B cell (primary cell): ENCODE measurements at places on chromosomes 3 and 15.
A peak's percentile ranks its signal among the peaks of the same experiment; 100 is the strongest.

- no peak for DNase-seq
Observed at GRCh38 chr3:197331131-197331530, 32.7 kb upstream of the DLG1 start.

DNA sequence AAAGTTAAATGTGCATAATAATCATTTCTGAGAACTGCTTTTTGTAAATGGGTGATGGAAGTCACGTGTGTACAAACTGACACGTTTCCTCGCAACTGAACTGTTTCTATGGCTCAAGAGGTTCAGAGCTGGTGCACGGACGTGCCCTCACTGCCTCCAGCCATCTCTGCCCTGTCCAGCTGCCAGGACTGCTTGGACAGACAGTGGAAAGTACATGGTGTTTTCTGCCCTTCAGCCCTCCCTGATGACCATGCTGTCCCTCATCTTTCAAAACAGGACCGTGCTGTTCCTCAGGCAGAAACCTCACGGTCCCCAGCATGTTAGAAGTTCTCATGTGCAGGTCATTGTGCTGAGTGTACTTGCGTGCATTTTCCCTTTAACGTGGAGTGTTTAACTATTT lies 38.7 kb downstream of the GJD2 start:
- DNase-seq, result no peak

DNA sequence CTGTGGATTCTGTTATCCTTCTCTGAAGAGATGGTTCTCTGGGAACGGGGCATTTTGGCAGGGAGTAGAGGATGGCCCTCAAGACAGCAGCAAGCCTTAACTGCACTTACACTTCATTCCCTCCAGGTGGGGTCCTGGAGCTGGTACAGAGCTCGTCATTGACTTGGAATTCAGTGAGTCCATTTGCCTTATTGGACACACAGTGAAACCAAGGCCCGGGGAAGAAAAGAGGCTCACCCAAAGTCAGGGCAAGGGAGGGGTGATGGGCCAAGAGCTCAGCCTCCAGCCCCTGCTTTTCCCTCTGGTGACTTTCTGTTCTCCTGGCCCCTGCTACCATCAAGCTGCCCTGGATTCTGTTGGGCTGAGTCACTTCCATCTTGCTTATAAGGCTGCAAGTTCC lies 125.6 kb downstream of the ETFA start:
- no peak for DNase-seq

GRCh38 chr3:2156244-2156847 lies 57.7 kb downstream of the CNTN4 start:
- DNase-seq, result peak; percentile 5

DNA sequence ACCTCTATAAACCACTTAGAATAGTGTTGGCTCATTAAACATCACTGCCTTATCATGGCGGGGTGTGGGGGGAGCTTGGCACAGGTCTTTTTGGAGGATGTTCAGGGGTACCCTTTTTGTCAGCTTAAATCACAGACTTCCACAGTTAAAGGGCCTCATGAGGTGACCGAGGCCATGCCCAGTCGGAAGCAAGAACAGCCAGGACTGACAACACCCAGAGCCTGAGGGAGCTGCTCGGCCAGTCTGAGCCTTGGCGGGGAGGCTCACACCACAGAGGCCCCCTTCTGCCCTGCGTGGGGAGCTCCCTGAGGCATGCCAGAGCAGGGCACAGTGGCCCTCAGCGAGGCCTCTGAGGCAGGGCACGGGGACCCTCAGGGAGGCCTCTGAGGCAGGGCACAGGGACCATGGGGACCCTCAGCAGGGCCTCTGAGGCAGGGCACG lies 49.5 kb downstream of the UMPS start:
- DNase-seq, result no peak

GRCh38 chr3:192262001-192262400 lies 465.3 kb downstream of the FGF12 start:
- no peak for DNase-seq

GRCh38 chr3:190099099-190099498 lies 21.6 kb downstream of the P3H2 start:
- no peak for DNase-seq

GRCh38 chr3:153260681-153261080 lies 98.7 kb downstream of the RAP2B start:
- no peak for DNase-seq

- peak; percentile 68 for DNase-seq
Observed at GRCh38 chr15:50353251-50353974, 1.6 kb downstream of the GABPB1 start.

DNA sequence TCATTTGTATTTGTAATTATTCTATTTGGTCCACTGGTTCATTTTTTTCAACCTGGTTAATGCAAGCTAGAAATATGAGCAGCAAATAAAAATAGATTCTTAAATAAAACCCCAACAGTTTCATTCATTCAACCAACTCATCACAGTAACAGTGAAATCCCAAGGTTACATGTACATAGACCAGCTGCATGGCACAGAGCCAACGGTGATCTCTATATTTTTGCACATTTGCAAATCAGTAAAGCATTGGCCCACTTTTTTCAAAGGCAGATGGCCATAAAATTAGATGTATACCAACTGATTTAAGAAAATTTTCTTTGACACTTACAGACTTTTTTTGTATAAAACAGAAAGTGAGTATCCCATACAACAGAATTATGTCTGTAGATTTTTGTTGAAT lies 49.3 kb downstream of the STRIT1 start:
- DNase-seq, result no peak

DNA sequence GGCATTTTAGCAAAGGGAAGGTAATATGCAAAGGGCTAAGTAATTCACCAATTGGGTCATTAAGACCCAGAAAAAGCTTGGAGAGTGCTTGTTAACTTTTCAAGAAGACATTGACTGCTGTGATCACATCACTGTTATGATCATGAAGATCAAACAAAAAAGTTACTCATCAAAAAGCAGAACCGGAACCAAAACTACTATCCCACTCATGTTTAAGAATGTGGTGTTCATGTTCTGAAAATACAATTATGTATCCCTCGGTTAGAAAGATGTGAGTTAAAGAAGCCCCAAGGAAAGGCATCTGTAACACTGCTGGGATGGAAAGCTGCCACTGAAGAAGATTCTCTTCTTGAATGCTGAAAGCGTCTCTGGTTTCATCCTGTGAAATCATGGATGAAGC lies 32.6 kb downstream of the BBX start:
- no peak for DNase-seq

GRCh38 chr15:29925227-29926082 lies 103.2 kb upstream of the TJP1 start:
- no peak for DNase-seq

DNA sequence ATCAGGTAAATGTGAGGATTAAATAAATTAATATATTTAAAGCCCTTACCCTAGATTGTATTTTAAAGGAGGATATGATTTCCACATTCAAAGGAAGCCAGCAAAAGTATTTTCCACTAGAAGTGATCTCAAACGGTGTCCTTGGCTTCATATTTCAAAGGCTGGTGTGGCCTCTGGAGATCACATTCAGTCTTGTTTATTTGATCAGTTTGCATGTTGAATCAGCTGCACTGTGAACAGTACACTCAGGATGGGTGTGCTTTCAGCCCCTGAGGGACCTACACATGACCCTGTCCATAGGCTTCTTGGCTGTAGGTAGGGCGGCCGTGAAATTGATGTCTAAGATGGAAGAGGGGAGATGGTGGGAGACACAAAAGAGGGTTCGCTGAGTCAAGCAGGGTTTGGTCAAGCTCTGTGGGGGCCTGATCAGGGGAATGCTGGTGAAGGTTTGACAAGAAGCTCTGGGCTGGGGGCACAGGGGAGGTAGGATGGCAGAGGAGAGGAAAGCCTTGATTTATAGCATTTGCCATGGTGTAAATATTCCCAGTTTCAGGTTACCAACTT lies 21.9 kb downstream of the CYP8B1 start:
- DNase-seq, result no peak

DNA sequence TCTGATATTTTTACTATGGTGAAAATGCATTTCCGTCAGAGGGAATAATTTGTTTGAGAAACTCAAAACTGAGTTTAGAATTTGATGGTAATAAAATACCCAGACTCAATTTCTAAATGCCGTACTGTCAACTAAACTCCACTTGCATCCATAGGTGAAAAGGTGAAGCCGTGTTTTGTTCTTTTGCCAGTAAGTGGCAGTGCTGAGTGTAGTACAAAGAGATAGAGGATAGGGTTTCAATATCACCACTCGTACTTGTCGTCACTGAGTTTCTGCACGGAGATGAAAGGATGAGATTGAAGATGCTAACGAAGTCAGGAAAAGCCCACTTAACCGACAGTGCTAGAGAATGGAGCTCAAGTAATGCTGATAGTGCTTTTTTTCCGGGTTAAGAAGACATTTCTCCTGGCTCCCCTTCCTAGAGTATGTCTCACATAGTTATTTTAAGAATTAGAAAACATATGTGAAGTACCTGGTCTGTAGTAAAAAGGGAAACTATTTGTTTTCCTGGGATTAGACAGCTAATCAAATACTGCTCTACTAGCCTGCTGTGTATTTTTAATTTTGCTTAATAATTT lies 345.1 kb downstream of the IL5RA start:
- DNase-seq, result peak; percentile 7

GRCh38 chr15:74420193-74420905 lies 13.4 kb downstream of the SEMA7A start:
- DNase-seq, result no peak

GRCh38 chr15:82643992-82644391 lies 3.2 kb downstream of the CPEB1 start:
- no peak for DNase-seq

DNA sequence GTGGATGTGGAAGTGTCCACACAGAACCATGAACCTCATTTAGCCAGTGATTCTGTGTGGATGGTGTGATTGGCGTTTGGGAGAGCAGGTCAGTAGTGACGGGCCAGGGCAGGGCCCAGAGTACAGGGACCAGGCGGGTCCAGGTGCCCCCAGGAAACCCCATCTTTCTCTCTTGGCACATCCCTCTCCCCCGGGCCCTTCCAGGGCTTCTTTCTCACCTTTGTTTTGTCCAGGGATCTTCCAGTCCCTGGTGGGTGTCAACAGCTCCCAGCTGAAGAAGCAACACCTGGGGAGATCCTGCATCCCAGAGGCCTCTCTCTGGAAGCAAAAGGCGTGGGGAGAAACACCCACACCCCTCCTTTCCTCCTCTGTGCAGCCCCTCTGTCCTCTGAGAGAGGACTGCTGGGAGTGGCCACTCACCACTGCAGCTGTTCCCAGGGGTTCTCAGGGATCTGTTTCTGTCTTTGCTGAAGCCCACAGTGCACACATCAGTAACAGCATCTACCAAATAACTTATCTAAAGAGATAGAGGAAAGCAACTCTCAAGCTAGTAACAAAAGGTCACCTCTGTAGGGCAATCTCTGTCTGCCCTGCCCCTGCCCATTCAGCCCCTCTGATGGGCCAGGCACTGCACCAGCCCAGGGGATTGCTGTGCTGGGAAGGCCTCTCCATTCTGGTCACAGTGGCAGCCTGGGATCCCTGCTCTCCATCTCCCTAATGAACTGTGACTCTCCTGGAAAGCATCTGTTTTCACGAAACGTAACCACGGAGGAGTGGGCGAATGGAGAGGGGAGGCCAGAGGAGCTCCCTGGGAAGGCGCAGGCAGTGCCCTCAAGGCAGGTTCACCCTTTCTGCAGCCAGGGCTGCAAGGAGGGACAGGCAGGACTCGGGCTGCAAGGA lies 98.3 kb upstream of the ALDH1A3 start:
- DNase-seq, result no peak
